ENCODE measurements at places on chromosomes 3 and 15.

DNA sequence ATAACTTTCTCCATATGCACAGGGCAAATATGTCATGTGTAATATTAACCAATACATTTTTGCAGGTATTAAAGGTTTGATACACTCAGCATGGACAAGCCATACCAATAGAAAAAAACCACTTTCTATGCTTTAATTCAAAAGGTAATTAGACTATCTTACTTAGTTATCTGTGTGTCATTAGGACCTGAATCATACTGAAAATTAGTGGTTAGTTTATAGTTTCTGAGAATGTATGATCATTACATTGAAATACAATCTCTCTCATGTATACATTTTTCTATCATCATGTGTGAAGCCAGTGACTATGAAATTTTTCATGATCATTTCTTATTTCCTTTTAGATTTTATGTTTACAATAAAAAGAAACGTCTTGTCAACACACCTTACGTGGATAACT, 16.3 kb downstream of the RPS27L start:
- H3K27ac ChIP-seq, result no peak overlapping the region
- no peaks in the 10 kb centered on the region for H3K27me3 ChIP-seq

GRCh38 chr15:34038871-34039789, at the start of gene AVEN:
AVEN (minus strand) TSS chr15:34039204; CDS start chr15:34039046, 158 bp downstream.
- no peaks in the 10 kb centered on the region for H3K27me3 ChIP-seq
- peak within 1 kb of the TSS; percentile 62 for H3K4me3 ChIP-seq
- no peaks in the 10 kb centered on the region for H3K36me3 ChIP-seq

DNA sequence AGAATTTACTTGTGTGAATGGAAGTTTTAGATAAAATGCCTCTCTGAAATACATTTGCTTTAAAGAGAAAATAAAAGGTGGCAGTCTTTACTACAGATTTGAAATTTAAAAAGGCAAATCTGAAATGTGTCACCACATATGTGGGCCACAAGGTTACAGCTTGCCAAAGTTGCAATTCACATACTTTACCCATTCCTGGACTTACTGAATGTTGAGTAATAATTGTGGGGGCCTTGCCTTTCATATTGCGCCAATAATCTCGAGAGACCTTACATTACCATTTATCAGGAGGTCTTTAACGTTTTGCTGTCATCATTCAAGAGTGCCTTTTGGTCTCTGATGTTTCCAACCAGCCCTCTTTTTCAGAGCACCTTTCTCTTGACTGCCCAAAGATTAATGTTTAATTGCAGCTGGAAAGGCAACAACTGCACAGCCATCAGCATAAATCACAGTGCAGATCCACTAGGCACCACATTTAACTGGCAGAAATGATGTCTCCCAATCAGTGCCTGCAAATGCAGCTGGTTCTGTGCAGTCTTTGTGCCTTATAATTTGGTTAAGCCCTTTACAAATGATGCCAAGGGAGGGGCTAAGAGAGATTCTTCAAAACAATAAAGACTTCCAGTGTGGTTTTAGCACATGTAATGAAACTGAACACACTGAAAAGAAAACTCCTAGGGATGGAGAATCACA, 206.8 kb downstream of the MAGI1 start:
- no peak overlapping the region for H3K27ac ChIP-seq
- no peaks in the 10 kb centered on the region for H3K36me3 ChIP-seq
- no peak for DNase-seq
- H3K4me3 ChIP-seq, result no peak overlapping the region
- H3K4me1 ChIP-seq, result peaks cover 26% of the 10 kb centered on the region
- no peaks in the 10 kb centered on the region for H3K27me3 ChIP-seq

GRCh38 chr15:35595656-35596055, 49.7 kb upstream of the DPH6 start:
- H3K4me3 ChIP-seq, result no peak overlapping the region
- no peaks in the 10 kb centered on the region for H3K27me3 ChIP-seq
- no peak overlapping the region for H3K27ac ChIP-seq
- no peaks in the 10 kb centered on the region for H3K4me1 ChIP-seq

- H3K4me3 ChIP-seq, result no peak overlapping the region
- no peak overlapping the region for H3K27ac ChIP-seq
- no peaks in the 10 kb centered on the region for H3K36me3 ChIP-seq
- H3K27me3 ChIP-seq, result no peaks in the 10 kb centered on the region
These were observed 113.5 kb downstream of the RASA2 start for GRCh38 chr3:141600331-141600730.
